Stimulated activated CD8-positive, alpha-beta memory T cell treated with anti-CD3 and anti-CD28 coated beads, Interleukin-7, amount 100 ng/mL, for 1 hour (primary cell): ENCODE measurements at places on chromosomes 7 and 10.
A peak's percentile ranks its signal among the peaks of the same experiment; 100 is the strongest.

DNA sequence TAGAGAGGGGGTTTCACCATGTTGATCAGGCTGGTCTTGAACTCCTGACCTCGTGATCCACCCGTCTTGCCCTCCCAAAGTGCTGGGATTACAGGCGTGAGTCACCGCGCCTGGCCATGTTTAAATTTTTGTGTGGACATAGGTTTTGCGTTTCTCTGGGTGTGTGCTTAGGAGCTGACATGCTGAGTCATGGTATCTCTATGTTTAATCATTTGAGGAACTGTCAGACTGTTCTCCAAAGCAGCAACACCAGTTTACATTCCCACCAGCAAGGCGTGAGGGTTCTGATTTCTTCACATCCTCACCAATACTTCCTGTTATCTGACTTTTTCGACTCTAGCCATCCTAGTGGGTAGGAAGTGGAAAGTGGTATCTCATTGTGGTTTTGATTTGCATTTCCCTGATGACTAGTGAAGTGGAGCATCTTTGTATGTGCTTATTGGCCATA, 153.7 kb downstream of the DNAJB6 start:
- DNase-seq, result no peak

DNA sequence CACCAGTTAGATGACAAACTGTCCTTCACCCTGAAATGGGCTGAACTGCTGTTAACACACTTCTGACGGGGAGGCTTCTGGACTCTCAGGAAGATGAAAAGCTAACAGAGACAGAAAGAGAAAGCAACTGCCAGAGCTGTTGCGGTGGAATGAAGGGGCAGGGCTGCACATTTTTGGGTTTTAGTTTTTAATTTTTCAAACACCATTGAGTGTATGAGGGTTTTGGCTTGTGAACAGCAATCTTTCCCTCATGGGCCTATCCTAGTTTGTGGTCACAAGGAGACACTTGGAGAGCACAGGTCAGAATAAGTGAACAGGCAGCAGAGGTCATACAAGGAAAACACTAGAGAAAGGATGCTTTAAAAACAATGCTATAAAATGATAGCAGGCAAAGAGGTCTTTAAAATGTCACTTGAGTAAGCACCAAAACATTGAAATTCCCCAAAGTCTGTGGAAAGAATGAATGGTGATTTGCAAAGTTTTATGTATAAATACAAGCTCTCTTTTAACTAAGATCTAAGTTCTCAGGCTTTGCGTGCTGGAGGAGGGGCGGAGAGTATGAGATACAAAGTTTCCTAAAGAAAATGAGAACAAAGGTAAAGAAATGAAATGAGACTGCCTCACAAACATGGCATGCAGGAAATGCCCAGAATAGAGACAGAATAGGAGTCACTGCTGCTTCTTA, 101.4 kb upstream of the GLI3 start:
- no peak for DNase-seq

DNA sequence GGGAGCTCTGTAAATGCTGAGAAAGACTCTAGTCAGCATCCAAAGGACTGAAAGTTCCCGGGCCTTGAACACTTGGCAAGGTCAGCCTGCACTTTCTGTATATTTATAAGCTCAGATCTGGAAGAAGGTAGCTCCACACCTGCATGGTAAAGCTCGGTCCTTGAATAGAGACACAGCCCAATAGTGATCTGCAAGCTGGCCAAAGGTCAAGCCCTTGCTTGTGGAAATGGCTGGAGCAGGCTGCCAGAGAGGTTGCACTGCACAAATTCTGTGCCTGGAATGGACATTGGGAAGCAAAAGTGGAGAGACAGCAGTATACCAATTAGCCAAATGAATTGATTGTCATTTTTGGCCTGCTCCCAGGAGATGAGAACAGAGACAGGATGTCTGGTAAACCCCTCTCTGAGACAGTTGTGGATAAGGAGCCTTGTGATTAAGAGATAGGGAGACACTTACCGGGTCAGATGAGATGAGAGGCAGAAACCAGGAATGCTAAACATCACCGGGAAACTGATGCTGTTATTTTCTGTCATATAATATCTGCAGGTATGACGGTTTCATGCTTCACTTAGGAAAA, 8.0 kb upstream of the FRA10AC1 start:
- no peak for DNase-seq

- no peak for DNase-seq
These were observed 1183.7 kb upstream of the SORCS1 start for GRCh38 chr10:108348215-108348614.

- no peak for DNase-seq
These were observed 9.6 kb upstream of the ZNF487 start for GRCh38 chr10:43427166-43427825.

GRCh38 chr10:97072851-97073665, 112.7 kb downstream of the SLIT1 start:
- peak; percentile 62 for DNase-seq

- DNase-seq, result no peak
These were observed 4.4 kb upstream of the FZD9 start for GRCh38 chr7:73429215-73429614.

- DNase-seq, result peak; percentile 18
These were observed 58.4 kb downstream of the DNAJC12 start for GRCh38 chr10:67779465-67780203.

DNA sequence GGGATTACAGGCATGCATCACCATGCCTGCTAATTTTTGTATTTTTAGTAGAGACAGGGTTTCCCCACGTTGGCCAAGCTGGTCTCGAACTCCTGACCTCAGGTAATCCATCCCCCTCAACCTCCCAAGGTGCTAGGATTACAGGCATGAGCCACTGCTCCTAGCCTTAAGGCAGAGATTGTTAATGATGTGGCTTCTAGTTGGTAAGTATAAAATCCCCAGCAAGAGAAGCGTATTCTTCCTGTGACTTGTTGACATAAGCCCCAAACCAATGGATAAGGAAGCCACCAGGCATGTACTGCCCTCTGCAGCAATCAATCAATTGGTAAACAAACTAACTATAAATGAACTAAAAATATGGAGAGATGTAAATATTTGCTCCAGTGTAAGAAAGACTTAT, 41.2 kb downstream of the REEP3 start:
- no peak for DNase-seq

- no peak for DNase-seq
These were observed 28.0 kb downstream of the MAT1A start for GRCh38 chr10:80261316-80262030.

- DNase-seq, result no peak
These were observed 6.1 kb downstream of the ADCY1 start for GRCh38 chr7:45580053-45580872.

DNA sequence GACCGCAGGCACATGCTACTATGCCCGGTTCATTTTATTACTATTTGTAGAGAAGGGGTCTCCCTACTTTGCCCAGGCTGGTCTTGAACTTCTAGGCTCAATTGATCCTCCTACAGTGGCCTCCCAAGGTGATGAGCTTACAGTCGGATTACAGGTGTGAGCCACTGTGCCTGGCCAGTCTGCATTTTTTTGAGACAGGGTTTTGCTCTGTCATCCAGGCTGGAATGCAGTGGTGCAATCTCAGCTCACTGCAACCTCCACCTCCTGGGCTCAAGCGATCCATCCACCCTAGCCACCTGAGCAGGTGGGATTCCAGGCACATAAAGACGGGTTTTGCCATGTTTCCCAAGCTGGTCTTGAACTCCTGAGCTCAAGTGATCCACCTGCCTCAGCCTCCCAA, 2.3 kb upstream of the H2BK1 start:
- DNase-seq, result no peak

DNA sequence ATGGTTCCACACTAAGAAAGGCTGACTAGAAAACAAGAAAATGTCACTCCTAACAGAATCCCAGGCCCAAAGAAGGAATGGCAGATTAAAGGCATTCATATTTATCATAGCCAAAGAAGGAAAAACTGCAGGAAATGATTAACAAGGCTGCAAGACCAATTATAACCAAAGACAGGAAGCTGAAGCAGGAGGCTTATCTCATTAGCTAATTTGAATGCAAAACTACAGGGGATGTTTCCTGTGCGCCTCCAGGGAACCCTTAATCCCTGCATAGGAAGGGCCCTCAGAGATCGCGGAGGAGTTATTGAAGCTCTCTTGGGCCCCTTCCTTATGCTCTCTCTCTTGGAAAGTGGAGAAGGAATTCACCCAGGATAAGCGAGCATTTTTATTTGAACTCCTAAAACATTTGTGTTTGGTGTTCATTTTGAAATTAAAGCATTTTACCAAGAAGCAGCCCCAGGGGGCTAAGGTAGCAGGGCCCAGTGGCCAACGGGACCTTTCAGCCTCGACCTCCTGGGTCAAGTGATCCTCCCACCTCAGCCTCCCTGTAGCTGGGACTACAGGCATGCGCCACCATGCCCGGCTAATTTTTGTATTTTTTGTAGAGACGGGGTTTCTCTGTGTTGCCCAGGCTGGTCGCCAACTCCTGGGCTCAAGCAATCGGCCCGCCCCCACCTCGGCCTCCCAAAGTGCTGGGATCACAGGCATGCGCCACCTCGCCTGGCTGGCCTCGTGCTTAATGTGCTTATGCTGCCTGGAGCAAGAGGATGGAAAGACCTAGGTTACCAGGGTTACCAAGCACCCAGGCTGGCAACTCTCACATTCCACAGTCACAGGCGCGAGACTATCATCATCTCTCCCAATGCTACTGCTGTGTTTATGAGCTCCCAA, 24.1 kb upstream of the PROSER2 start:
- DNase-seq, result no peak

GRCh38 chr7:152759949-152760853, 649 bp downstream of the ACTR3B start:
- no peak for DNase-seq

- DNase-seq, result no peak
These were observed 36.6 kb upstream of the ZMIZ2 start for GRCh38 chr7:44712012-44712411.

DNA sequence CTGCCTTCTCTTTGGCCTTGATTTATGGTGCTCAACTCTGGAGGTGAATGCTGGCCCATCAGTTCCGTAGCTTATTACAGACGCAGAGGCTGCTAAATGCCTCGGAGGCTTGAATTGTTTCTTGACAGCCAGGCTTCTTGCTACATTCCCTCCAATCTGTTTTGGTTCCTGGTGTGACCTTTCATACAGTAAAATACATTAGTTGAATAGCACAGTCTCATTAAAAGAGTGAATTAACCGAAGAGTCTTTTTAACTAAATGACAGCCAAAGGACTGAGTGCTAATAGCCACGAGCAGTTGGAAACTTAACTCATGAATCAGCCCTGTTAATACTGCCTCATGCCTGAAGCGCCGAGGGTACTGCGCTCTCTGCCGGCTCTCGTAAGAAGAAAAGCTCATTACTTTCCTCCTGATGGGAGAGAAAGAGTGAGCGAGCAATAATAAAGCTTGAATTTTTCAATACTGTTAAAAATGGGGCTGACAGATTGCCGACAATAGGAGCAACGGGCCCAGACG, 236.4 kb upstream of the GPR26 start:
- DNase-seq, result no peak

- DNase-seq, result no peak
These were observed 620.1 kb upstream of the DPP6 start for GRCh38 chr7:153432063-153432462.

GRCh38 chr7:100221767-100222444, 2.2 kb downstream of the PVRIG start:
- DNase-seq, result no peak
